ENCODE measurements at places on chromosomes 4 and X.

GRCh38 chr4:44421330-44422065, 27.1 kb downstream of the KCTD8 start:
- no peak for DNase-seq

DNA sequence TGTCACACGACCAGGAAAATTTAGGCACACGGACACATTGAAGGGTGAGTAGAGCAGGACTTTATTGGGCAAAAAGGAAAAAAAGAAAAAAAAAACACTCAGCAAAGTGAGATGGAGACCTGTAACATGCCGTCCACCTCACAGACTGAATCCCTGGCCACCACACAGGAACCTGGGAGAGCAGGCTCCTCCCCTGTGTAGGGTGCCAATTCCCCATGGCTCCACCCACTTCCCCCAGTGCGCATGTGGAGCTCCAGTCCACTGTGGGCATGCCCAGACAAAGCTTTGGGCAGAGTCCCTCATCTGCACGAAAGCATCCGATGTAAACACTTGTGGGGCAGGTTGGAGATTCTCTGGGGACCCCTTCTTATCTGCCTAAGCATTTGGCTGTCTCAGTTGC, 23.6 kb upstream of the CBR4 start:
- DNase-seq: no peak

DNA sequence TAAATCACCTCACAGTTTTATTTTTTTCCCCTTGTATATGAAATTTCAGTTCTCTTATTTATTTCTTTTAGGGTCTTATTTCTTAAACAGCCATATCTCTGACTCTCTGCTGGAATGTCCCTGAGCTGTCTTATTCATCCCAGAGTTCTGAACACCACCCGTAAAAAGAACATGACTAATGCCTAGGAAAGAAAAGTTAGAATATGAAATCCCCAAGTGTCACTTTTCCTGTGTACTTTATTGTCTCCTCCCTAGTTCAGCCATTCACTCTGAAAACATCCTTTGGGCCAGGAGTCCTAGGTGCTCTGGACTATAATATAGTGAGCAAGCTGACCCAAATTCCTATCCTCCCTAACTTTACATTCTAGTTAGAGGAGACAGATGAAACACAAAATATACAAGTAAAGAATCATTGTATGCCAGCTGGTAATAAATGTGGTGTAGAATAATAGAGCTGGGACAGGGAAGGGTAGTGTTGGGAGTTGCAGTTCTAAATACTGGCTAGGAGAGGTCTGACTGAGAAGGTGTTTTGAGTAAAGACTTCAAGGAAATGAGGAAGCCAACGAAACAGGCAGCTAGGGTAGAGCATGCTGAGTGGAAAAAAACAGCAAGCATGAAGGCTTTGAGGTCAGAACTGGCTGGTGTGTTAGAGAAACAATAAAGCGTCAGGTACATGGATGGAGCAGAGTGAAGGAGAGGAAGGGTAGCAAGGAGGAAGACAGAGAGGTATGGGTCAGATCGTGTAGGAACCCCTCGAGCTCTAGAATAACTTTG, 40.6 kb upstream of the FTHL17 start:
- DNase-seq: no peak

DNA sequence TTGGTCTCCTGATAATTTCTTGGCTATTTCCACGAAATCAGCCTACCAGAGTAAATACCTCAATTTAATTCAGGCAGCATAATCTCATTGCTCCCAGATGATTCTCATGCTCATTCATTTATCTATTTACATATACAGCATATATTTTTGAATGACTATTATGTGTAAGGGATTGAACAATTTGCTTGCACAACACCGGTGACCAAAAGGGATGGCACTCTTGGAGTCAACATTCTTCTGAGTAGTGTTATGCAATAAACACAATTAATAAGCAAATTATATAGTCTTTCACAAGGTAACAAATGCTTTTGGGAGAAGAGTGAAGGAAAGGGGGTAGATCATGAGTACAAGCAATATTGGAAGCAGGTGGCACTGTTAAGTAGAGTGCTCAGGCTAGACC, 1015.3 kb downstream of the ARAP2 start:
- DNase-seq: no peak

GRCh38 chr4:21795091-21795490, 153.5 kb downstream of the KCNIP4 start:
- no peak for DNase-seq

DNA sequence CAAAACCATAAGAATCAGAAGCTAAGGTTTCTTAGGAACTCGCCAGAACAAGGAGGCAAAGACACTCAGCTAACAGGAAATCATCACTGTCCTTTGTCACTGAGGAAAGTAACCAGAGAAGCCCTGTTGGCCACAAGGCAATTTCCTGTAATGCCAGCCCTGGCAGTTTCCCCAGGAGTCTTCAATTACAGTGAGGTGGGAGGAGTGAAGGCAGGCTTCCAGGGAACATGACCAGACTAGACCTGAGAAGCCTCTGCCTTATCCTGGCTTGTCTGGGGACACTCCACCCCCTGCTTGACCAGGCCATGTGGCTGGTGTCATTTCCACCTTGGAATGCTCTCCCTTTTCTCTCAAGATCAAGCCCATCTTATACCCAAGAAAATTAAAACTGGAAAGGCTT, 125.3 kb downstream of the COL4A6 start:
- DNase-seq: no peak

GRCh38 chr4:67880866-67881610, 2.8 kb downstream of the TMPRSS11D start:
- no peak for DNase-seq

DNA sequence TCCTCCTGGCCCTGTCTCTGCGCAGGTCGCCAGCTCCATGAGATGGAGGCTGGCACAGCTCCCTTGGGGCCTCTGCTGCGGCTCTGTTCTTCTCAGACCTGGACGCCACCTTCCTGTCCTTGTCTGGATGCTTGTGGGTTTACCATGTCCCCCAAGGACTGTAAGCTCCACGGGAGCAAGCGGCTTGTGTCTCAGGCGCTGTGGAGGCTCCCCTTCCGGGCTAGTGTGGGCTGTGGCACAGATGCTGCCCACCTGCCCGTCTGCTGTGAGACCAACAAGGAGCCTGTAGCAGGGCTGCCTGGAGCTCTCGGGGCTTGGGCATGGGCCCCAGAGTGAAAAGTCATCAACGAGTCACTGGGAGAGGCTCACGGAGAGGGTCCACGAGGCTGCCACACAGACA, 25.2 kb downstream of the NAT8L start:
- no peak for DNase-seq

- DNase-seq: no peak
Measured at GRCh38 chr4:69727426-69727825, 33.0 kb downstream of the SULT1B1 start.

- peak; percentile 75 for DNase-seq
Measured at GRCh38 chr4:57163530-57164459, 53.6 kb upstream of the IGFBP7 start.

GRCh38 chr4:176409627-176410026, 89.9 kb downstream of the SPCS3 start:
- no peak for DNase-seq

All from activated T-cell treated with anti-CD3 and anti-CD28 coated beads, Interleukin-2, amount 50 U/mL, for 1 hour (primary cell).